A549 treated with CORT108297 at 1 μM for 4 hours (cell line): ENCODE measurements at places on chromosomes 7 and 10. TPM values are rescaled to one million over a fixed set of nuclear protein-coding genes. Genes with fewer than 3 reads are reported as not detected.

Gene ZWINT
- 80.5 to 104 TPM (median 87.1 TPM) in 5 replicates for total RNA-seq

Gene SPDYE11
- not detected in 5 replicates for total RNA-seq

Gene AQP1
- 0.36 to 0.55 TPM (median 0.42 TPM) in 5 replicates for total RNA-seq

Gene FAM180A
- total RNA-seq: 0.07 to 0.08 TPM in 2 of 5 replicates, not detected in the others

Gene CAMK2B
- total RNA-seq: 0.12 to 0.27 TPM (median 0.17 TPM) in 5 replicates

Gene ADAMTS14
- total RNA-seq: 0.05 to 0.10 TPM (median 0.09 TPM) in 5 replicates

Gene ZNF503
- 7.1 to 13.0 TPM (median 12.2 TPM) in 5 replicates for total RNA-seq

Gene OR2F2
- total RNA-seq: not detected in 5 replicates

Gene ACTL6B
- total RNA-seq: not detected in 5 replicates

Gene HOXA9
- 0.49 to 1.1 TPM (median 0.63 TPM) in 5 replicates for total RNA-seq

Gene SORBS1
- 0.36 to 0.69 TPM (median 0.47 TPM) in 5 replicates for total RNA-seq

Gene ZNF117
- total RNA-seq: 0.16 to 0.28 TPM (median 0.20 TPM) in 5 replicates
